ENCODE measurements at places on chromosomes 5 and 9.
A peak's percentile ranks its signal among the peaks of the same experiment; 100 is the strongest.

DNA sequence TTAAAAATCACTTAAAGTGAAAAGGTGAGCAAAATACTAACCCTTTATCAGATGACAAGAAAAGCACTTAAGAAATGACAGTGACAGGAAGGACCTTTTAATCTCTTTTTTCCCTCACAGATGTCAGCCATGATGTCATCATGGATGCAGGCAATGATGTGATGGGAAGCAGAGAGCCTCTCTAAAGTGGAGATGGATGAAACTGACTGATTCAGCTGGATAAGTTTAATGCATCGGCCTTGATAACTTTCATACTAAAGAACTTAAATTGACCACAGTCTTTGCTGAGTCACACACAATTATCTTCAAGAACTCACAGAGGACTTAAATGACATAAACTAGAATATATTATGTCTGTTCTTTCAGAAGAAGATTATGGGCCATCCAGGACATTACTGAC lies 153.2 kb upstream of the FGF10 start:
- no peak for DNase-seq

- DNase-seq = no peak
Measured at GRCh38 chr9:33190021-33190705, 23.0 kb upstream of the B4GALT1 start.

- peak; percentile 97 for DNase-seq
Measured at GRCh38 chr5:68343421-68343826, 127.9 kb downstream of the PIK3R1 start.

GRCh38 chr9:128007566-128008138 lies 26.9 kb upstream of the EEIG1 start:
- DNase-seq = peak; percentile 94

GRCh38 chr5:173341961-173342430 lies 13.8 kb upstream of the STC2 start:
- no peak for DNase-seq

DNA sequence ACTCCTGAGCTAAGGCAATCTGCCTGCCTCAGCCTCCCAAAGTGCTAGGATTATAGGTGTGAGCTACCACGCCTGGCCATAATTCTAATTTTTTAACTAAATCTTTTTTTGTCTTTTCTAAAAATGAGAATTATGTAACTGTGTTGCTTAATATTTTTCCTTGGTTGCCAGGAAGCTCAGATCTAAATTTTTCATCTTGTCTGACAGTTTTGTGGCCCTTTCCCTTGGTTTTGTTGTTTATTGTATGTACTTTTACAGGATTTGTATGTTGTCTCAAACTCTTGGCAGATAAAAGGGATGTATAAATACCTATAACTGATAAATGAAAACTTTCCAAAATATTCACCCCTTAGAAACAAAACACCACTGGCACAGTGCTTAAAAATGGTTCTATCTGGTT lies 88.2 kb upstream of the KLF9 start:
- DNase-seq = no peak

- peak; percentile 92 for DNase-seq
Measured at GRCh38 chr5:137201876-137202275, 297.2 kb downstream of the SPOCK1 start.

DNA sequence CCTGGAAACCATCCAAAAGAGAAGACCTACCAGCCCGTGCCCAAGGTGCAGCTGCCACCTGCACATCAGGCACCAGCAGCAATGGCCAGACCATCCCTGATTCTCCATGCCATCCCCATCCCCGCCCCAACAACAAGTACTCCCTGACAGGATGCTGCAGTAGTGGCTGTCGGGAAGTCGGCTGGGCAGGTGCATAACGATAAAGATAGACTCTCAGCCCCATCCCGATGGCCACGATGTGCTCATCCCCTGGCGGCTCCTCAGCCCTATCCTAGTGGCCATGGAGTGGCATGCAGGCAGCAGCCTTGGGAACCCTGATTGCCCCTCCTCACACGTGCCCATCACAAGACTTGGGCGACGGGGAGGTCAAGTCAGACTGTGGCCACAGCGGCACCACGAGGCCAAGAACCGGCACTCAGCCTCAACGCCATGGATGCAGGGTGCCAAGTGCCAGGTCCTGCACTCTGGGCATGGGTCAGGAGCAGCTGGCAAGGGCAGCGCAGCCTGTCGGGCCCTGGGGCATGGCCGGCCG lies 368.8 kb upstream of the SPATA31A5 start:
- DNase-seq = no peak

DNA sequence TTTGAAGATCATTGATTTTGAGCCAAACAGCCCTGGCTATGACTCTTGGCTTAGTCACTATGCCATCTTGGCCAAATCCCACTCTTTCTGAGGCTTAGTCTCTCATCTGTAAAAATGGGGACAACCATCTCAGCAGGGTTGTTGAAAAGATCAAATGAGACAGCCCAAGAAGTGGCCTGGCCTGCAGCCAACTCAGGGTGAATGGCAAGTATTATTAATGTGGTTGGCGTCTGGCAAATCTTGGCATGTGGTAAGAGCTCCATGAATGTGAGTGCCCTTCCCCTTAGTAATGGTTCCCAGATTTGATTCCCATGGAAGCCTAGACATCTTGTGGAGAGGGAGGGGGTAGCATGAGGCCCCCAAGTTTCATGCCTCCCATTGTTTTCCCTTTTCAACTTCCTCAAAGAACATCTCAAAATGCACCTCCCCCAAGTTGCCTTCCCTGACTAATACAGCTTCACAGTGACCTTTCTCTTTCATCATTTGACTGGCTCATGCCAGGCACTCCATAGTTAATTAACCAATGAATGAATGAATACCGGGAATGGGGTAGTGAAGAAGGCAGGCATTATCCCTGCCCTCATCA lies 11.8 kb upstream of the TGFBI start:
- peak; percentile 99 for DNase-seq
